ENCODE measurements at places on chromosomes 5 and 9.

DNA sequence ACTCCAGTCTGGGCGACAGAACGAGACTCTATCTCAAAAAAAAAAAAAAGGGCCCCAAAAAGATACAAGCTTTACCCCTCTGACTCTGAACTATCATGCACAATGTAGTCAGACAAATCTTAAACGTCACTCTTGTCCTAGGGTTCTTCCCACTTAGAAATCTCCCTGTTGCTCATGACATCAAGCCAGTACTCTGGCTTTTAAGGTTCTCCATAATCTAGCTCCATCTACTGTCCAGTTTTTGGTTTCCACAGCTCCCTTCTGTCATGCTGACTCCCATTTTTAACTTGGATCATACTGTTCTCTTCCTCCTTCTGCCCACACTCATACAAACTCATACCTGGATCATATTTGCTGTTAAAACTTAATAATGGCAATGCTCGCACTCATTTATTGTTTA lies 156.7 kb upstream of the TLX3 start:
- ATAC-seq: no peak

DNA sequence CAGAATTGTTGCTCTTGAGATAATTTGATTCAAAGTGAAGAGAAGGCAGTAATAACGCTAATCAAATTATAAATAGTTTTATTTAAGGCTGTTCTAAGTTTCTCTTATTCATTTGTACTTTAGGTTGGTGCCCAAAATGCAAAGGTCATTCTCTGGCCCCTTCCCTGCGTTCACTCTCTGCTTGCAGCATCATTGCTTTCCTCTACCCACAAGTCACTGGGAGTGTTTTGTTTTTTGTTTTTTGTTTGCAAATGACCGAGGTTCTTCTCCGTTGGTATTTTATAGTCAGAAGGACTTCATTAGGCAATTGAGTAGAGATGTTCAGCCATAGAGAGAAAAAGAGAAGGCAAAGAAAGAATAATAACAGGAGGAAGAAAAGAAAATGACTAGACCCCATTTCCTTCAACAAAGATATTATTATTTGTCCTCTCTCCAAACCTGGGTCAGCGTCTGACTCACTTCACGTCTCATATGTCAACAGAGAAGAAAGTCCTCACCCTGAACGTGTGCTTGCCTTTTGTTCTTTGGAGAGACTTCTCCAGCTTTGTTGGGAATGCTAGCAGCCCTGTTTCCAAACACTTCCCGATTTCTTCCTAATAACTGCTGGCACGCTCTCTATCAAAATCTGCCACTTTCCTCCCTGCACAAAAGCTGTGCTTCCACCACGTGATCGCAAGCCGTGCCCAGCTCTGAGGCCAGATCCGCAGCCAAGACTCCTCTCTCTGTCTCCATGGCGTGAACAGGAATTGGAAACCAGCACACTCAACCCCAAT lies 119.8 kb downstream of the EBF1 start:
- ATAC-seq: peak; percentile 82

DNA sequence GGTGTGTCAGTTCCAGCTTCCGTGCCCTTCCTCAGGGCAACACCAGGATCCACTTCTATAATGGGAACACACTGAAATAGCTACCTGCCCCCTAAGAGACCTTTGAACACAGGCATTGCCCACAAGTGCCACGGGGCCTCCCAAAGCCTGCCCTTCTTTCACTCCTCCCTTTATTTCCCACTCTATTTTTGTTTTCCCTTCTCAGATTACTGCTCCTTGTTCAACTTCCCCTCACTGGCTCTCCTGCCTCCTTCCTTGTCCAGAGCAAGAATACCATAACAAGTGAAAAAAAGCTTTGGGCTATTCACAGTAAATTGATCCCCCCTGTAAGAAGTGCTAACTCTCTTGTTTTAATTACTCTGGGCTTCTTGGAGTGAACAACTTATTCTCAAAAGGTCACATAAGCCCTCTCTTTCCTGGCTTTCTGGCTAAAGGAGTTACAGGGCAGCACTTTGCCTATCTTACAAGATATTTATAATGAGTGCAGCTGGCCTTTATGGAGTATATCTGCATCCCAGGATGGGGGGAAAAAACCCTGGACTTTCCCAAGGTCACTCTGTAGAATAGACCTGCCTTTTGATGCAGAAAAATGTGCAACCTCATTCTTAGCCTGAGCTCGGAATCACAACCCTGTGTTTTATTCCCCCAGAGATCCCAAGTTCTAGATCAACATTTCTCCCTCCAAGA lies 11.3 kb downstream of the CTXN3 start:
- ATAC-seq: no peak

GRCh38 chr9:13439685-13440476 lies 160.4 kb upstream of the MPDZ start:
- ATAC-seq: no peak

GRCh38 chr9:119667163-119667562 lies 297.9 kb upstream of the BRINP1 start:
- no peak for ATAC-seq

DNA sequence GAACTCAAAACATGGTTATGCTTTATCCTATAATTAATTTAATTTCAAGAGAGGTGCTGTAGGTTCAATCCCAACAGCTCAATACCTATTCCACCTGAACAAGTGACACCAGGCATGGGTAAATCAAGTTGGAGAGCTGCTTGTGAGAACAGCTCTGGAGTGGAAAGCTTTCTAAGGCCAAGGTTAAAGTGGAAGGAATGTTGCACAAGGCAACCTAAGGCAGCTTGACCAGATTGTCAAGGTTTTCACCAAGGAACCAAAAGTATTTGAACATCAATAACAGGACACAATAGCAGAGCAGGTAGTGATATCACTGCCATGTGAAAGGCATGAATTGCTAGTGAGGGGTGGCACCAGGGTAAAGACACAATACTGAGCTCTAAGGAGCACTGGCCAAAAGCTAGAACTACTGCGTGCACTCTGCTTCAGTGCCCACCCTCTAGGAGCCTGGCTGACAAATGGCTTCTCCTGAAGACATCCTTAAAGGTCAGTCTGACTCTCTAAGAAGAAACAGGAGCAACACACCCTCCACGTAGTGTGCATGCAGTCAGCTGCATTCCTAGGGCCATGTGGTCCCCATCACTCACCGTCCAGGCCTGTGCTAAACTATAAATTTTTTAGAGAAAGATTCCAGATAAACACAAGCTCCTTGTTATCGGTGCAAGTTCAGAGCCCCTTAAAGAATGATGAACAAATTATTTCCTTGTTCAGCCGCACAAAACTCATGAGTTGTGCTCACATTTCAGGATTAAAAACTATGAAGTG lies 677.7 kb upstream of the KLF4 start:
- no peak for ATAC-seq

DNA sequence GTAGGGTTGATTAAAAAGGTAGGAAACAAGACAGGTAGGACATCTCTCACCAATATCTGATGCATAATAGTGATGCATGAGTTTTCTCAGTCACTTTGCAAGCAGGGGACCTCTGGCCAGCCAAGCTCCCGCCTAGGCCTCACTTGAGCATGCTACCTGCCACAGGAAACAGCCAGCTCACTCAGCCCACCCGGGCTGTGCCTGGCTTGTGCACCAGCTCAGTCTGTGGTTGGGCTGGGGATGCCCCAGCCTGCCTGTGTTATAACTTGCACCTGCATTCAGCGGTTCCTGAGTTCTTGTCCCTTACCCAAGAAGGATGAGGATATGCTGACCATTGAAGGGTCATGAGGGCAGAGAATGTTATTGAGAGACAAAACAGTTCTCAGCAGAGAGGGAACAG lies 172.8 kb upstream of the PLCXD3 start:
- ATAC-seq: no peak

DNA sequence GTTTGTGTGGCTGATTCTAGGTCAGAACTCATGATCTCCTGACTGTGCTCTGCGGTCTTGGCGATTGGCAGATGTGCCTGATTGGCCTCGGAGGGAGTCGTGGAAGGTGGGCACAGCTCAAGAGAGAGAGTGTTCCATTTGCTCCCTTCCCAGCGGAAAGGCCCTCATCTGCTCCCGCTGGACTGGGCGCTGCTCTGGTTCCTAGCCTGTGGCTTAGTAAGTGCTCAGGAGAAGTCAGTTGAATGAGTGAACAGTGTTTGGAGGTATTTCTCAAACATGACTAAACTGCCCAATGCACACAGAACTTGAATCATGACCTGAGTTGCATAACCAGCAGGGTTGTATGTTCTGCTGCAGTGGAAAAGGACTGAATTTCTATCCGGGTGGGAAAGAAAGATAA lies 120.2 kb upstream of the PITX1 start:
- ATAC-seq: no peak

- ATAC-seq: peak; percentile 64
These were observed 86.3 kb upstream of the RPS23 start for GRCh38 chr5:82364497-82364896.

- ATAC-seq: no peak
These were observed 1.4 kb downstream of the DOK3 start for GRCh38 chr5:177508221-177508611.

GRCh38 chr5:149317281-149318048 lies 27.8 kb upstream of the GRPEL2 start:
- ATAC-seq: no peak

DNA sequence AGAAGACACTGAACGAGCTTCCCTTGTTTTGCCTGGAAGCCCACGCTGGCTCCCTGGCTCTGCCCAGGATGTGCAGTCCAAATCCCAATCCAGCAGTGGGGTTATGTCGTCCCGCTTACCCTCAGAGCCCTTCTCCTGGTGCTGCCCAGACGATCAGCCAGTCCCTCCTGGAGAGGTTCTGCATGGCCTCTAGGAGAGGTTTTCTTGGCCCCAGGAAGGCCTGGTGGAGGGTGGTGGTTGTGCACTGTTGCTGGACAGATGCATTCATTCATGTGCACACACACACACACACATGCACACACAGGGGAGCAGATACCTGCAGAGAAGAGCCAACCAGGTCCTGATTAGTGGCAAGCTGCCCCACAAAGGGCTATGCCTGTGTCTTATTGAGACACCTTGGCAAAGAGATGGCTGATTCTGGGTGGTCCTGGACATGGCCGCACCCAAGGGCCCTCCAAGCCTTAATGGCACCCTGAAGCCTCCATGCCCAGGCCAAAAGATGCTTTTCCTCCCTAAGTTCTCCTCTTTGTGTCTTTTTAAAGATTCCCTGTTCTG lies 10.5 kb upstream of the OLFM1 start:
- no peak for ATAC-seq

DNA sequence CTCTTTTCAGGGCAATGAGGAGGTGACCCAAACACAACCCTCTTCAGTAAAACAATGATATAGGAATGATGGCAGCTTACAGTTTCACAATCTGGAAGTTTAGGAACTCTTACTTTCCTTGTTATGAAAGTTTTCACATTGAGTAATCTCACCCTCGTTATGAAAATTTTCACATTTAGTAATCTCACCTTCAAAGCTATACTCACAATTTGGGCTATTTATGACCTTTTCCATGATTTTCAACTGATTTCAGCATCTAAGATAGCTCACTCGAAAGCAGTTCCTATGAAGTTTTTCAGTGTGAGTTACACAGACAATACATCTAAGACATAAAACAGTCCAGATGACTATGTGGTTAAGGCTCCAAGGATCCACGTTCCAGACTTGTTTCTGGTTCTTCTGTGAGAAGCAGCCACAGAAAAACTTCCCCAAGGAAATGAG lies 57.1 kb downstream of the FOXD1 start:
- ATAC-seq: peak; percentile 14

DNA sequence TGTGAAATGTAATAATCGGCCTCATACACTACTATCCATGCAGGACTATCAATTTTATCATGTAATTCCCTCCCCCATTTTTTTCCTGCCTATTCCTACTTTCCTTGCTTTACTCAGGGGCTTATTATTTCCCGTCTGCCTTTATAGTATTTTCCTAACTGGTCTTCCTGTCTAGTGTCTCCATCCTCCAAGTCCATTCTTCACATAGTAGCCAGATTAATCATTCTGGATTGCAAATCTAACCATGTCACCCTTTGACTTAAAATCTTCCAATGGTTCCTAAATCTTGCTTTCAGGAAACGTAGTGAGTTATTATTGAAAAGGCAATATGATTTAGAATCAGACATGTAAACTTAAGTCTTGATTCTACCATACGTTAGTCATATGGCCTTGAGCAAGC lies 307.4 kb upstream of the HAPLN1 start:
- no peak for ATAC-seq

GRCh38 chr5:124397317-124397716 lies 349.1 kb downstream of the ZNF608 start:
- ATAC-seq: peak; percentile 21

DNA sequence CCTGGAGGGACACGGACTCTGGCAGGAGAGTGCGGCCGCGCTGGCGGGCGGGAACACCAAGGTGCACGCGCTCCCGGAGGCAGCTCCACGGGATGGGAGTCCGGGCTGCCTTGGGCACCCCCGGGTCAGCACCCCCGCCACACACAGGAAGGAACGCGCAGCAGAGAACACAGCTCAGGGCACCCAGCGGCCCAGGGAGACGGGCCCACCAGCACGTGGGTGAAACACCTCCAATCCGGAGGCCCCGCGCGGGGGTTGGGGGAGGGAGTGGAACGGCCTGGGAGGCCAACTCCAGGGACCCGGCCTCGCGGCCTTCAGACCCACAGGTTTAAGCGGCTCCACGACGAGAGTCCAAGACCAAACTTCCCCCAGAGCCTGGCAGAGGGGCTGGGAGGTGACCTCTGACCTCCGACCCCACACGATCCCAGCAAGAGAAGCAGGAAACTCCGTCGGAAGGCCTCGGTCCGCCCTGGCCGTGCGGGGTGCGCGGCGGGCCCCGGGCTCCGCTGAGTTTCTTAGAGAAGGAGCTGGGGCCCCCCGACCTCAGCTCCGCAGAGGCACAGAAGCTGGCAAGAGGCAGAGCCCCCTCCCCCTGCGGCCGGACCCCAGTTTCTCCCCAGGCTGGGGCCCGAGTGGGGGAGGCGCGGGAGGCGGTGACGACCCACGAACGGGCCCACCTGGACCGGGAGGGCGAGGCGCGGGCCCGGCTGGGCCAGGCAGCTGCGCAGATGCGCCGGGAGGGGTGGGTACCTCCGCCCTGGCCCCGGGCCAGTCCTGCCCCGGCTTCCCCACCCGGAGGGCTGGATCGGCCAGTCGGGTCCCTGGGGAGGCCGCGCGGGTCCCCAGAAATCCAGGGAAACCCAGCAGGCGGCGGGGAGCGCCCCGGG lies 851 bp downstream of the NACC2 start:
- ATAC-seq: peak; percentile 29

DNA sequence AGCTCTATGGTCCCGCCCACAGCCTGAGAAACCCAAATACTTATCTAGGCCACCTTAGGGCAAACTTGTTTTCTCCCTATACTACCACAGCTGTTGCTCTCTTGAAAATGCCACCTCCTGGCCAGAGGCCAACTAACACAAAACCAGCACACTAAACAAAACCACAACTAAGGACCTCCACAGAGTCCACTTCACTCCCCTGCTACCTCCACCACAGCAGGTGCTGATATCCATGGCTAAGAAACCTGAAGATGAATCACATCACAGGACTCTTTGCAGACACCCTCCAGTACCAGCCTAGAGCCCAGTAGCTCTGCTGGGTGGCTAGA lies 108.4 kb downstream of the ALDH1A1 start:
- no peak for ATAC-seq

Data from motor neuron (in vitro differentiated cells).